ENCODE measurements at places on chromosomes 12 and 14.

DNA sequence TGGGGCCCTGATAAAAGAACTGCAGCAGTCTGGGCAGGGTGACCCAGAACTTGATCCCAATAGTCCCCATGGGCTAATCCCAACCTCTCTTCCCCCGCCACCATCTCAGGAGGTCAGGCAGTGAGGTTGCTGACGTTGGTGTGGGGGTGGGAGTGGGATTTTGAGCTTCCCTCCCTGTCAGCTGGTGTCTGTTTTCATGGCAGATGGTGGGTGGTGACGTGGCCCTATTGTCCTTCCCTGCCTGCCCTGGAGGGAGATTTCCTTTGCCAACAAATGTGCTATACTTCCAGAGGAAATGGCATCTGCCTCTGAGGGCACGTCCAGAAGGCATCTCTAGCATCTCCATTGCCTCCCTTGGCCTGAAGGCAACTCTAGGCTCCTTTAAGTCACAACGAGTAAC, 37.7 kb downstream of the NEUROD4 start:
- peak; percentile 41 for DNase-seq

- DNase-seq, result peak; percentile 50
Observed at GRCh38 chr12:121765573-121765972, 27.9 kb downstream of the RHOF start.

GRCh38 chr12:12366701-12367481, 10.0 kb downstream of the BORCS5 start:
- no peak for DNase-seq

DNA sequence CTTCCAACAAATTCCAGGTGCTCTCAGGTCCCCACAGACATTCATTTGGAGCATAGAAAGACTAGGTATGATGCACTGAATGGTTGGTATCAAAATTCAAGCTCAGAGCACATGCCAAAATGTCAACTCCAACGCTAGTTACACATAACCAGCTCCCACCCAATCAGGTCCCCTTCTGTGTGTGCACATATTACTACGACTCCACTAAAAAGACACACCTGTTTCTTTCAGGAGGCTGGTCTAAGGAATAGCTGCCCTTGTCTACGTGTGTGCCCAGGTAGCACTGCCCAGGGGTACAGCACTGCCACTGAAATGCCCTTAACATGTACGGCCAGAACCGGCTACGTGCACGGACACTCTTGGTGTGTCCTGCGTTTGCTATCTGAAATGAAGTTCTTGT, 138.1 kb downstream of the KCNK10 start:
- DNase-seq, result no peak

- DNase-seq, result no peak
Observed at GRCh38 chr14:70601162-70601561, 707 bp upstream of the MED6 start.

DNA sequence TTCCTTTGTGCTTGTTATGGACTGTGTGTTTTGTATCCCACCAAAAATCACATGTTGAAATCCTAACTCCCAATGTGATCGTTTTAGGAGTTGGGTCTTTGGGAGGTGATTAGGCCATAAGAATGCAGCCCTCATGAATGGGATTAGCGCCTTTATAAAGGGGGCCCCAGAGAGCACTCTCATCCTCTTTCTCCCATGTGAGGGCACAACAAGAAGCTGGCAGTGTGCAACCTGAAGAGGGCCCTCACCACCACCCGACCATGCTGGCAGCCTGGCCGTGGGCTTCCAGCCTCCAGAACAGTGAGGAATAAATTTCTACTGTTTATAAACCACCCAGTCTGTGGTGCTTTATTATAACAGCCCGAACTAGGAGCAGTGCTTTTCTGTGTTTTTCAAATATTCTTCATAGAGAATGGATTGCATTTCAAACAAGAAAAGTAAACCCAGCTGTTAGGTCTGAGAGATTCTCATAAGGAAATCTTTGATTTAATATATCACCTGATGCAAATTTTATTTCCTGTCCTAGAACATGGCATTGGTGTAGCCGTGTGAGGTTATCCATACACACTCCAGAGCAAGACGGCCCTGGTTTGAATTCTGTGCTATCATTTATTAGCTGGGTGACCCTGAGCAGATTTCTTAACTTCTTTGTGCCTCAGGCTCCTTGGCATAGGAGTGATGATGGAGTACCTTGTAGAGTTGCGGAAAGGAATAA, 27.8 kb downstream of the HSPB8 start:
- no peak for DNase-seq

DNA sequence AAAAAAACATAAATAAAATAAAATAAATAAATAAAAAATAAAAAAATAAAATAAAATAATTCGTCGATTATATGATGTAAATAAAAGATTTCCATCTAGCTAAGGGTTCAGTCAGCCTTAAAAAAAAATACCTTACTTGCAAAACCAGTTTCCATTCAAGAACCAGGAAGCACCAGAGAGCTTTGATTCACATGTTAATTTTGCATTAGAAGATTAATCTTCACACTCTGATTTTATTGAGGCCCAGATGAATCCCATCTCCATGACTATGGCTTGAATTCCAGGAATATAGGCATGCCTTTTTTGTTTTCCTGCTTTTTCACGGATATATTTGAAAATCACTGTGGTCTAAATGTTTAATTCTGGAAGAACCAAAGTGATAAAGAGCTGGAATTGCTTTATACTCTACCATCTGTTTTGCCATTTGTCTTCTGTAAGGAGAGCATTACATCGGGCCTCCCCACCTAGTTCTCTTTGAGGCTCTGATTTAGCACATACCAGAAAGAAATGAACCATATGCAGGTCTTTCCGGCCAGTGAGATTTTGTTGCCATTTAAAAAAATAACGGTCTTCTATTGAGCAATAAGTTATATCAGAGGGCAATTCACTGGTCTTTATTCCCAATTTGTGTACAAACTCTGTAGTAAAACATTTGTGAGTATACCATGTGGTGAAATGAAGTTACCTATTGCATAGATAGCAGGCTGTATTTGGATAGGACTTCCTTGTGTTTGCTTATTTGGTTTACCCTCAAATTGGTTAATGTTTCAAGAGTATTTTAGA, 175.5 kb downstream of the AEBP2 start:
- no peak for DNase-seq

DNA sequence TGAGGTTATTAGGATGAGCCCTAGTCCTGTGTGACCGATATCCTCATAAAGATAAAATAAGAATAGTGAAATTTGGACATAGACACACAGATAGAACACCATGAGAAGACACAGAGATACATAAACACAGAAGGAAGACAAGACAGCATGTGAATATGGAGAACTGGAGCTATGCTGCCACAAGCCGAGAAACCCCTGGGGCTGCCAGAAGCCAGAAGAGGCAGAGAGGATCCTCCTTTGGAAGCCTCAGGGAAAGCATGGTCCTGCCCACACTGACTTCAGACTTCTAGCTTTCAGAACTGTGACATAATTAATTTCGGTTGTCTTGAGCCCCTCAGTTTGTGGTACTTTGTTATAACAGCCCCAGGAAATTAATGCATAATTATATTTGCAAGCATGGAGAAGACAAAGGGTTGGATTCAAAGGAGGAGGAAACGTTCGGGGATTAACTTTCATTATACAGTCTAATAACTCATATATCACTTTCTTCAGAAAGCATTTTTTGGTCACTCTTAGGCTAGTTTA, 1501.8 kb upstream of the FLRT2 start:
- DNase-seq, result no peak

GRCh38 chr14:88384718-88385117, 739 bp upstream of the SPATA7 start:
- DNase-seq, result peak; percentile 16

- DNase-seq, result peak; percentile 37
Observed at GRCh38 chr12:19597167-19598026, 158.1 kb downstream of the AEBP2 start.

GRCh38 chr12:53660041-53660440, 15.8 kb downstream of the ATP5MC2 start:
- DNase-seq, result peak; percentile 69

- no peak for DNase-seq
Observed at GRCh38 chr12:60172266-60173211, 576.7 kb downstream of the SLC16A7 start.

GRCh38 chr12:127422935-127423566, 843.9 kb upstream of the TMEM132C start:
- DNase-seq, result no peak

DNA sequence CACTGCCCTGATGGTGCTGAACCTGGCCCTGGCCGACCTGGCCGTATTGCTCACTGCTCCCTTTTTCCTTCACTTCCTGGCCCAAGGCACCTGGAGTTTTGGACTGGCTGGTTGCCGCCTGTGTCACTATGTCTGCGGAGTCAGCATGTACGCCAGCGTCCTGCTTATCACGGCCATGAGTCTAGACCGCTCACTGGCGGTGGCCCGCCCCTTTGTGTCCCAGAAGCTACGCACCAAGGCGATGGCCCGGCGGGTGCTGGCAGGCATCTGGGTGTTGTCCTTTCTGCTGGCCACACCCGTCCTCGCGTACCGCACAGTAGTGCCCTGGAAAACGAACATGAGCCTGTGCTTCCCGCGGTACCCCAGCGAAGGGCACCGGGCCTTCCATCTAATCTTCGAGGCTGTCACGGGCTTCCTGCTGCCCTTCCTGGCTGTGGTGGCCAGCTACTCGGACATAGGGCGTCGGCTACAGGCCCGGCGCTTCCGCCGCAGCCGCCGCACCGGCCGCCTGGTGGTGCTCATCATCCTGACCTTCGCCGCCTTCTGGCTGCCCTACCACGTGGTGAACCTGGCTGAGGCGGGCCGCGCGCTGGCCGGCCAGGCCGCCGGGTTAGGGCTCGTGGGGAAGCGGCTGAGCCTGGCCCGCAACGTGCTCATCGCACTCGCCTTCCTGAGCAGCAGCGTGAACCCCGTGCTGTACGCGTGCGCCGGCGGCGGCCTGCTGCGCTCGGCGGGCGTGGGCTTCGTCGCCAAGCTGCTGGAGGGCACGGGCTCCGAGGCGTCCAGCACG, 4.7 kb downstream of the LTB4R start:
- DNase-seq, result peak; percentile 50

DNA sequence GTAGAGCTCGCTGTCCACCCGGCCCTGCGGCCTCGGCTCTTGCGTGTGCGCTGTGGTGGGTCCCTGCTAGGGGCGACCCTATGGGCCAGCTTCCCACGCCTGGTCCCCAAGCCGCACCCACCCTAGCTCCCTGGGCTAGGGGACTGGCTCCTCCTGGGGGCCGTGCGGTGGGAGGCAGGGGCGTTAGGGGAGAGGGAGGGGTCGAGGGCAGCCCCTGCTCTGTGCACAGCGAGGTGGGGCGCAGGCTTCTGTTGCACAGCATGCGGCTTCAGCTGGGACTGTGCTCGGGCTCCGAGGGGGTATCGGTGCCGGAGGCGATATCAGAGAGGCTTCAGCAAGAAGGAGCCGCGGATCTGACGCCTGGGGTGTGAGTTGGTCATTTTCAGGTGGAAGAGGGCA, 86.1 kb downstream of the ALG10 start:
- DNase-seq, result no peak

GRCh38 chr14:92280554-92281262, 42.3 kb upstream of the SLC24A4 start:
- no peak for DNase-seq

GRCh38 chr12:122006186-122006926, 15.3 kb upstream of the BCL7A start:
- DNase-seq, result no peak

GRCh38 chr12:50533971-50534370, 29.2 kb downstream of the DIP2B start:
- no peak for DNase-seq

- DNase-seq, result no peak
Observed at GRCh38 chr12:114835031-114835430, 151.1 kb upstream of the TBX3 start.

DNA sequence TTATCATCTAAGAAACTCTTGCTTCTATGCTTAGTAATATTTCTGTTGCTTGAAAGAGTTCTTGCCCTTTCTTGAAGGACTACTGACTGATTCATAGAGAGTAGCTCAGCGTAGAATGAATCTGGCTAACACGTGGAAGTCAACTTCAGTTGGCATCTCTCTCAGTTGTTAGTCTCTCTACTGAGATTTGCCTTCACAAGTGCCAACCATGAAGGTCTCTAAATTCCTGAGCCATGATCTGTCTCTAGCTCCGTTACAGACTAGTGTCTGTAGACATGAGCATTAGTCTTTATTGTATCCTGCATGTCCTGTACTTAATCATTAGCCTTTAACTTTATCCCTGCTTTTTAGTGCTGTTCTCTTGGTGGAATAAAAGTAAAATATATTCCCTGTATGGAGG, 19.1 kb upstream of the ALX1 start:
- no peak for DNase-seq

DNA sequence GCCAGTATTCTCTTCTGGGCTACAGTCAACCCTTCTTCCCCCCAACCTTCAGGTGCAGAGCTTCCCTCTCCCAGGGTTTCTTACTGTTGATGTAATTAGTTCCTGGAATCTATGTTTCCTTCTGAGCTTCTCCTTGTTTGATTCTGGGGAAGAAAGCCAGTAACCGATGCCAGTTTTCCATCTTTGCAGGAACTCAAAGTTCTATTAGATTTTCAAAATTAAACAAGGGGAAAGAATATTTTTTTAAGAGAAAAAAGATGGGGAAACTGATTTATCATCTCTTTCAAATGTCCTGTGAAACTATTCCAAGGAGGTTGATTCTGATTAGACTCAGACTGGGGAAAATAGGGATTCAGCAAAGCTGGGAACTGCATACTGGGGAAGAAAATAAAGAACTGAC, 17.9 kb upstream of the FAM234B start:
- DNase-seq, result peak; percentile 35

GRCh38 chr14:29684926-29685325, 242.7 kb downstream of the PRKD1 start:
- DNase-seq, result no peak

- no peak for DNase-seq
Observed at GRCh38 chr14:50937325-50937724, 7.0 kb downstream of the PYGL start.

DNA sequence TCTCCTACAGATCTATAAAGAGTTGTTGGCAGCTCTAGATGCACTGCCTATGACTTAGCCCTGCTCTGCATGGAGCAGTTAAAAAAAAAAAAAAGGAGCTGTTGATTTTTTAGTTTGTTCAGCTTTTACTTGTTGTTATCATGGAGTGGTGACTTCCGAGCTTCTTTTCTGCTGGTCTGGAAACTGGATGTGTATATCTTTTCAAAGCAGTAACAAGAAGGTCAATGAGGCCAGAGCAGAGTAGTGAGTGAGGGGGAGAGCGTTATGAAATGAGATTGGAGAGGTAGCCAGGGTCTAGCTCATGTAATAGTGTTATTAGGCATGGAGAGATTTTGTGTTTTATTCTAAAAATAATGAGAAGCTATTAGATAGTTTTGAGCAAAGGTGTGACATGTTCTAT, 13.2 kb upstream of the TUBA1B start:
- no peak for DNase-seq

GRCh38 chr12:48767047-48767446, 21.8 kb downstream of the ADCY6 start:
- no peak for DNase-seq

GRCh38 chr12:105980533-105980932, 158.2 kb downstream of the NUAK1 start:
- peak; percentile 55 for DNase-seq

DNA sequence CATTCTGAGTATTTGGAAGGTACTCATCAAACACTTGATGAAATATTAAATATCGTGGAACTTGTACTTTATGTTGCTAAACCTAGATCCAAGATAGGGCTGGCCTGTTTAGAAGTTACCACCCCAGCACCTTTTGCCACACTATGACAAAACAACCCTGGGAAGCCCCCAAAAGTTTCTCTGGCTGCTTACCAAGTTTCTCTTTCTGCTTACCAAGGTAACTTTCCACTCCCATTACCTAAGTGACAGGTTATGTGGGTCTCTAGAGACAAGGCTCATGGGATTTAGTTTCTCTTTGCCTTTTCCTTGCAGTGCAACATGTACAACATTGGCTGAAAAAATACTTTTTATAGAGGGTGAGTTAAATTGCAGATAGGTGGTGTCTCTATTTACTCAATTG, 28.9 kb upstream of the PPM1A start:
- DNase-seq, result no peak

Measured in femur (tissue), 1 donor.